ENCODE measurements at places on chromosomes 2 and 18.

GRCh38 chr2:143297182-143297581 is 168.0 kb downstream of the ARHGAP15 start:
- no peak for DNase-seq

DNA sequence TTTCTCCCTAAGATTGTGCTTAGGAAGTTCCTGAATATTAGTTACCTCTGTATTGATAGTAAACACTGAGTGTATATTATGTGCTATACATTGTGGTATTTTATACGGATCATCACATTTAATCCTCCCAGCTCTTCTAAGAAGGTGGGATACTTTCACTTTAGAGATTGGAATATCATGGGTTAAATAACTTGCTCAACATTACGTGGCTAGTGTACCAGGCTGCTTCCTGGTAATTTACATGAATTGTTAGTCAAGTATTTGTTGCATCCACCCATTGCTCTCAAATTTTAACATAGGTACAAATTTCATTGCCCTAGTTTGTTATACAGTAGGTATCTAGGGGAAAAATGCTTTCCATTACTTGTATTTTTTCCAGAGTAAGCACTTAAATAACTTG is 21.4 kb downstream of the FAM98A start:
- no peak for DNase-seq

GRCh38 chr2:188235364-188235763 is 56.3 kb upstream of the GULP1 start:
- no peak for DNase-seq

- no peak for DNase-seq
These were observed 32.7 kb upstream of the PRLH start for GRCh38 chr2:237533668-237534161.

GRCh38 chr2:156456616-156457015 is 20.4 kb downstream of the GPD2 start:
- no peak for DNase-seq

GRCh38 chr2:9240745-9241144 is 34.1 kb downstream of the ASAP2 start:
- DNase-seq = no peak

DNA sequence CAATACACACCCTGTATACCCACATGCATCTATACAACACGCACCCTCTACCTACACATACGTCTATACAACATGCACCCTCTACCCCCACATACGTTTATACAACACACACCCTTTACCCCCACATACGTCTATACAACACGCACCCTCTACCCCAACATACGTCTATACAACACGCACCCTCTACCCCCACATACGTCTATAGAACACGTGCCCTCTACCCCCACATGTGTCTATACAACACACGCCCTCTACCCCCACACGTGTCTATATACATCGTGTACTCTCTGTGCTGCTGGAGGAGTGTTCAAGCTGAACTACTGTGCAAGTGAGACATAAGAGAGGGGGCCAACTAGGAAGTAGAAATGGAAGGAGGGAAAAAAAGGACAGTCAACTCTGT is 621.7 kb upstream of the HS6ST1 start:
- DNase-seq = no peak

- no peak for DNase-seq
These were observed 8.9 kb downstream of the PAPOLG start for GRCh38 chr2:60764736-60765534.

- peak; percentile 96 for DNase-seq
These were observed 140.0 kb downstream of the MEIS1 start for GRCh38 chr2:66574701-66575624.

DNA sequence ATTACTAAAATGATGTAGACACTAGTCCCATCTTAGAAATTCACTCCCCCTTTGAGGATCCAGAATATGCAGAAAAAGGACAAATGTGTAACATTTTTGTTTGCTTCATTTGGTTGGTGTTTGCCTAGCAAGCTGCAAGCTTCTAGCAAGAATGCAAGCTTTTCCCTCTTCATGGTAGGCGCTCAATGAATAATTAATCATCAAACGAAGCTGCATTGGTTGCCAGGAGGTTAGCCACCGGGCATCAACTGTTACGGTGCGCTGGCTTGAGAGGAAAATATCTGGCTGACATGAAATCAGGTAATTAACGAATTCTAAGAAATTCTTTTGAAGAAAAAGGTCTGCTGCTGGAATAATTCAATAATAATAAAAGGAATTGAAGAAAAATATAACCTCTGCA is 341.0 kb upstream of the KYNU start:
- DNase-seq = no peak

DNA sequence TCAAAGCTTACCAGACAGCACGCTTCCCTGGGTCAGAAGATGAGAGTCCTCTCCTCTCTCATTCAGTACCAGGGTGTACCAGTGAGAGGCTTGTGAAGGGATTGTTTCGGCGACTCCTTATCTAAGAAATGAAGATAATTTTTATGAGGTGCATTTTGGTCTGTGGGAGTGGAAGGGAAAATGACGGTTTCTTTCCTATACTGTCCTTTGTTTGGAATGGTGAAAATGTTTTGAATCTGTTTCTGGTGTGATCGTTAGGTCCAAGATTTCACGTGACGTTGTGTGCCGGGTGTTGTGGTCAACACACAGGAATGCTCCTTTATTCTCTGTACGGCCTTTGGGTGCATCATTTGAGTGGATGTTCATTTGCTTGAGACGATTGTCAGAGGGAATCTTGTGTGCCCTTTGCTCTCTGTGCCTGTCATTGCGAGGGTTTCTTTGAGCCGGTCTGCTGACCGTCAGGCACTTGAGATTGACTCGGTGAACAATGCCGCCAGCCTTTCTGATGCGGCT is 183.5 kb downstream of the AGAP1 start:
- DNase-seq = peak; percentile 53

DNA sequence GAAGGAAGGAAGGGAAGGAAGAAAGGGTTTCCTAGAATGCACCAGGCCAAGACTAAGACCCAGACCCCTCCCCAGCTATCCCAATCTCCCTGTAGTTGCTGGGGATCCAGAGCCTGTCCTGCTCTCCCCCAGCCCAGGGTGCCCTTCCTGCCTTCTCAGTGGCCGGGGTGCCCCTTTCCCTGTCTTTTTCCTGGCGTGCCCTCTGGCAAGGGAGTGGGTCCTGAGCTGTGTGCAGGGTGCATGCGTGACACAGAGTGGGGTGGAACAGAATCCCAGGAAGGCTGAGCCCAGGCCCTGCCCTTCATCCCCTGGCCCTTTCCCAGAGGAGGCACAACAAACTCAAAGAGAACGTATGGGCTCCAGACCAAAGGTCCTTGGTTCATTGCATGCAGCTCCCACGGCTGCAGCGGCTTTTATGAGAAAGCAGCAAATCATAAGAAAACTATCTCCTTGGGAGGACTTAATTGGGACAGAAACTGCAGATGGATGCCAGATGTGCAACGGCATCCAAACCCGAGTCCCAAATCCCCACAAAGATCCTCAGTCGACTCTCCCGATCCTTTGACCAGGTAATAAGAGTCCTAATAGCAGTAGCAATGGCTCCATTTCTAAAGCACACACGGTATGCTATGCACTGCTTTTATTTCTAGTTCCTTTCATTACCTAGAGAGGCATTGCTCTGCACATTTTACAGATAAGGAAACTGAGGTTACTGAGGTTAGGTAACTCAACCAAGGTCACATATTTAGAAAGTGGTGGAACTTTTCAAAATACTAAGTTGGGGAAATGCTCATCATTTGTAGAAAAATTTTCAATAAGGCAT is 12.7 kb upstream of the ARID5A start:
- DNase-seq = peak; percentile 73

DNA sequence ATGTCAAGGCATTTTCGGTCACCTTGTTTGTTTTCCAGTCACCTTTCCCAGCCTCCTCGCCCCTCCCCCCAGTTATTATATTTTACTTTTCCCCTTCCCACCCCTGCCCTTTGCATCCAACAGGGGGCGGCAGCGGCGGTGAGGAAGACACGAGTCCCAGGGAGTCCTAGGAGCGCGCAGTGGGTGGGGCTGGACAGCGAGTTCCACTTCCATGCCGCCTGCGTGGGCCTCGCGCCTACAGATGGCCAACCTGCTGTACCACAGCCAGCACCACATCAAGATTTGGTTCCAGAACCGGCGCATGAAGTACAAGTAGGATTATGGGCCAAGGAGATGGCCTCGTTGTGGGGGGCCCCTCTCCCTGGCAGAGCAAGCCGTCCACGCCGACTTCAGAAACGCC is 37.2 kb upstream of the EVA1A start:
- DNase-seq = no peak

DNA sequence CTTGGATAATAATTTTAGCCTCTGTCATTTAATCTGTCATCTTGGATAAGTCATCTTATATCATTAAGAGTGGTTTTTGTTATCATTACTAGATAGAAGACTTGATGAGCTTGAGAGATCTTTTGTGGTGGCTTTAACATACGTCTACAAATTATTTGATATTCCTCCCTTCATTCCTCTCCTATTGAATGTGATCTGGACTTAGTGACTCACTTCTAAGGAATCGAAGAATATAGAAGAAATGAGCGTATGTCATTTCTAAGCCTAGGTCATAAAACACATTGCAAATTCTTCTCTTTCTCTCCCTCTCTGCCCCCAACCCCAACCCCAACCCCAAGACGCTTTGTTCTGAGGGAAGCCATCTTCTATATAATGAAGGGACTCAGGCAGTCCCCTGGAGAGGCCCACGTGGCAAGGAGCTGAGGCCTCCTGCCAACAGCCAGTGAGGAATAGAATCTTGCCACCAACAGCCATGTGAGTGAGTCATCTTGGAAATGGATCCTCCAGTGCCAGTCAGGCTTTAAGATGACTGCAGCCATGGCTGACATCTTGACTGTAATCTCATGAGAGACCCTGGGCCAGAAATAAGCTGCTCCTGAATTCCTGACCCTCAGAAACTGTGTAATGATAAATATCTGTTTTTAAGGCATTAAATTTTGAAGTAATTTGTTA is 221.6 kb upstream of the SP5 start:
- DNase-seq = peak; percentile 25

DNA sequence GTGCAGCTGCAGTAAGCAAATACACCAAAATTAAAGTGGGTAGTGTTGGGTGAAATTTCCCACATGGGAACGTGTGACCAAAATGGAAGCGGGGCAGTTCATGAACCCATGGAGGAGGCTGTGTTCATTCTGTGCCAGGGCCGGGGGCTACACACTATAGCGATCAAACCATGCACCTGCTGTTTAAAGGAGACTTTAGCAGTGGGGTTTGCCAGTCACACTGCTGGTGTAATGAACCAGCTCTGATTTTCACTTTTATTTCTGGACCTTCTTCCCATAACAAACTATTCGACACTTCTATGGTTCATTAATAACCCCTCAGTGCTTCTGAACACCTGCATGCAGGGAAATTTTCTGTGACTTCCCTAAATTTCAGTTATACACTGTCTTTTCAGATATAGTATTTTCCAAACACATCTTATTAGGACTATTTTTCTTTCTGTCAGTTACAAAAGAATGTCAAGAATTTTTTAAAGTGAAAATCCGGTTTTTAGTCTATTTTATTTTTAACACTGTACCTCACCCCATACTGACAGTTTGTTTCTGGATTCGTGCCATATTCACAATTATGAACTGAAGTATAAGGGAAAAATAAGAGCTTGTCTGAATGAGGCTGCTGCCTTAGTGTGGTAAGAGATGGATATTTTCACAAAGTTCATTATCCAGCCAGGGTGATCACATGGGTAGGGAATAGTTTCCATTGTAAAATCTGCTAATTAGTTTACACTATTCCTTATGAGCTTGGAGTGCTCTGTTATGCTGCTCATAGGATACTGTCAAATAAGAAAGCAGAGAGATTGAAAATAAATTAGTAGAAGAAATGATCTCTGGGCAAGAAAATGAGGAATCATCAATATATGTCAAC is 111.3 kb upstream of the CAVIN2 start:
- DNase-seq = peak; percentile 37

- DNase-seq = no peak
These were observed 353.2 kb upstream of the ETAA1 start for GRCh38 chr2:67043781-67044478.

DNA sequence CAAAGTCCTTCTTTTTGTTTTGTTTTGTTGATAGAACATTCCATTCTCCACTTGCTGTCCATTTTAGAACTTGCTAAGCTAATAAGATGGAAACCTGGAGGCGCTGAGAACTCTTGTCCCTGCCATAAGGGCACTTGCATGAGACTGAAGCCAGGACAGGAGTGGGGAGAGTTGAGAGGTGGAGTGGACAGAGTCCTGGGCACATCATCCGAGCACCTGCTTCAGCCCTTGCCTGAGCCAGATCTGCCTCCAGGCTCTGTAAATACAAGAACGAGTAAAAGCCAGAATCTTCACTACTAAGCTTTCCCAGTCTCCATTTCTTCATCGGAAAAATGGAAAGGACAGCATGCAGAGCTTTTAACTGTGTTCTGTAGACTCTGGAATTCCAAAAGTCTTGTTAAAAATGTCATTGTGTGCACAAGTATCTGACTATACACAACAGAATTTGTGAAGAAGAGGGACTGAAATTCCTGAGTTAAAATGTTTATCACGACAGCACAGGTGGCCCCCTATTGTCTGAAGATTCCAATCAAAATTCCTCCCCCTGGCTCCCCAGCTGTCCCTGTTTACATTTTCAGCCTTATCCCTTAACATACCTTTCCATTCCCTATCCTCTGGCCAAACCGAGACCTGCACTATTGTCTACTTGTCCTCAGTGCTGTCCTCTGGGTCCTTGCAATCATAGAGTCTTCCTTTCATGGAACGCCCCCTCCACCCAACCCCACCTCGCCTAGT is 498.2 kb upstream of the TNP1 start:
- DNase-seq = no peak

DNA sequence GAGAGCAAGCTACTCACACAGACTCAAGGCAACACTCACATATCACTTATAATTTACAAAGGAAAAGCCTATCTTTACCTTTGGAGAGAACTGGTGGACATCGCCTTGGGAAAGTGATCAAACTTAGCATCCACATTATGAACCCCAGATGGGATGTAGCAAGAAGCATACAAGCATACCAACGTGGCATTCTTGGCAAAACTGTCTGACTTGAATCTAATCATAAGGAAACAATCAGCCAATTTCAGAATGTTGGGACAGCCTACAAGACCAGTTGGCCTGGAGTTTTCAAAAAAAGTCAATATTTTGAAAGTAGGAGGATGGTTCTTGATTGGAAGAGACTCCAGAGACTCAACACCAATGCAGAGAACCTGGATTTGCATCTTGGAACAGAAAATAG is 79.1 kb upstream of the PMAIP1 start:
- no peak for DNase-seq

- DNase-seq = no peak
These were observed 220.2 kb upstream of the RASGRP3 start for GRCh38 chr2:33256162-33256755.

- peak; percentile 9 for DNase-seq
These were observed at the start of gene DPP10 for GRCh38 chr2:114442510-114442909. Gene DPP10 (plus strand): TSS chr2:114442641.

DNA sequence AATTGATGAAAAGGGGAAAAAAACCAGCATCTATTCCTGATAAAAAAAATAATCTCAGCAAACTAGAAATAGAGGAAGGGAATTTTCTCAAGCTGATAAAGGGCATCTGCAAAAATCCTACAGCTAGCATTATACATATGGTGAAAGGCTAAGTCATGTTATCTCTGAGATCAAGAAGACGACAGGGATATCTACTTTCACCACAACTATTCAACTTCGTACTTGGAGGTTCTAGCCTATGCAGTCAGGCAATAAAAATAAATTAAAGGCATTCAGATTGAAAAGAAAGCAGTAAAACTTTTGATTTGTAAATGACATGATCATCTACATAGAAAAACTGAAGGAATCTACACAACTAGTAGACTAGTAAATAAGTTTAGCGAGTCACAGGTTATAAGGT is 58.2 kb downstream of the CAB39 start:
- DNase-seq = peak; percentile 48
